ENCODE measurements at places on chromosomes 1 and 21.

DNA sequence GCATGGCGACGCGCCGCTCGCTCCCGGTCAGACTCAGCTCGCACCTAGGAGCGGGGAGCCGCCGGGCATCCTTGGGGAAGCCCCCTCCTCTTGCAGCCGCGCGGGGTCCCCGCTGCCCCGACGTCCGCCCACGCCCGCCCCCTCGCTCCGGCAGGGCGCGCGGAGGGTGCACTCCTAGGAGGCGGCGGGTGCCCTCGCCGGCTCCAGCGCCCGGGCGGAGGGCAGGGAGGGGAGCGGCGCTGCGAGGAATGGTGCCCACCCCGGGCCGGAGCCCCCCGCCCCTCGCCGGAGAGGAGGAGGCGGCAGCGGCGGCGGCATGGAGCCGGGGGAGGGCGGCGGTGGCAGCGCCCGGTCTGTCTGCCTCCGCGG lies 488 bp downstream of the FAM78B start:
- DNase-seq: no peak

GRCh38 chr1:167706931-167707877 lies 14.6 kb upstream of the MPZL1 start:
- DNase-seq: no peak

GRCh38 chr1:241696172-241696814 lies 44.2 kb downstream of the WDR64 start:
- DNase-seq: no peak

GRCh38 chr21:33055991-33056390 lies 13.9 kb upstream of the OLIG1 start:
- DNase-seq: no peak

DNA sequence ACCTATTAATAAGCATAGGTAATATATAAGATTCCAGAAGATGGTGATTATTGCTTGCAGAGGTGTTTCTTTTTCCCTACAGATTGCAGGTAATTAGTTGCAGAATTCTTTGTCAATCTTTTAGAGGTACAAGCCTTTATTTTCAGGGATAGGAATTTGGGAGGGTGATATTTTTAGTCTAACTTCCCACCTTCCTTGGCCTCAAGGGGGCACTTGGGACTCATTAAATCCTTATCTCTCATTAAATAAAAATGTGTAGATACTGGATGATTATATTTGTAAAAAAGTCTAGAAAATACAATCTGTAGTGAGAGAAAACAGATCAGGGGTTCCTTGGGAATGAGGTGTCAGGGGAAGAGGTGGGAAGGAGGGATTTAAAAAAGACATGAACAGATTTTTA lies 179.2 kb downstream of the PATJ start:
- DNase-seq: no peak

GRCh38 chr1:168621356-168621755 lies 45.0 kb downstream of the XCL1 start:
- DNase-seq: no peak

DNA sequence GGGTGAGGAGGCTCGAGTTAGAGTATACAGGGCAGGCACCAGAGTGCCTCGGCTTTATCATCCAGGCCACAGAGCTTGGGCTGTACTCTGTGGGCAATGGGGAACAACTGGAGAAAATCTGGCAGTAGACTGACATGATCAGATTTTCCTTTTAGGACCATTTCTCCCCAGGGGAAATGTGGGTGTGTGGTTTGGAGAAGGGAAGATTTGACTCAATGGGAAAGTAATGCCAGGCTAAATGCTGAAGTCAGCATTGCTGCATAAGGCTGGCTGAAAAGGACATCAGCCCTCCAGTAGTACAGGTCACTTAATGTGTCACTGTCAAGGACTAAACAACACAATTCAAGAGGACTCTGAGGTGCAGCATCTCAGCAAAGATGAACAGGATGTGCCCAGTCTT lies 5.0 kb downstream of the FYB2 start:
- no peak for DNase-seq

DNA sequence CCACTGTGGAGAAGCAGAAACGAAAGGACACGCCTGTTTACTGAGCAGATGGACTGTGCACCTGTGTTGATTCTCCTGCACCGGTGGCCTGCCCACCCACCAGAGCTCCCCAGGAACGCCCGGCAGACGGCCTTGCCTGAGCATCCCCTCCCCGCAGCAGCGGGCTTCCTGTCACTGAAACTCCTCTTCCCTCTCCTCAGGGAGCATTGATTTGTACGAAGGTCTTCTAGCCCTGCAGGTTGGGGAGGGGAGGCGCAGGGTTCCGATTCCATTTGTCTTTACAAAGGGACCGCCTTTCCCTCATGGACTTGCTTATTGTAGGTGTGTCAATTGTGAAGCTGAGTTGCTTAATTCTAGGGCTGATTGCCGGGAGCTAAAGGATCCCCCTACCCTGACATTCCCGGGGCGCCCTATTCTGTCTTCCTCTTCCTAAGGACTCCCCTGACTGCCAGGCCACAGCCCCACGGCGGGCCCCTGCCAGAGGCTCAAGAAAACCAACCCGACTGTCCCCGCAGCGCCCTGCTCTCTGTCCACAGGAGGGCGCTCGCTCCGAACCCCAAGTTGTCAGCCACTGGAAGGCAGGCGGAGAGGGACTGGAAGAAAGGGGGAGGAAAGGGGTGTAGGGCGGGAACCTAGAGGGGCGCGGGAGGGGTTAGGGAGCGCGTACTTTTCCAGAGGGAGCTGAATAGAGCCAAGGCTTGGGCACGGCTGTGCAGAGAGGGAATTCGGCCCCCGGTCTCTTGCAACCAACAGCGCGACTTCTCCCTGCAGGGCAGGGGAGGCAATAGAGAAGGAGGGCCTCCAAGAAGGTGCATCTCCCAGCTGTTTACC lies 2.8 kb downstream of the S100A6 start:
- DNase-seq: peak; percentile 73

DNA sequence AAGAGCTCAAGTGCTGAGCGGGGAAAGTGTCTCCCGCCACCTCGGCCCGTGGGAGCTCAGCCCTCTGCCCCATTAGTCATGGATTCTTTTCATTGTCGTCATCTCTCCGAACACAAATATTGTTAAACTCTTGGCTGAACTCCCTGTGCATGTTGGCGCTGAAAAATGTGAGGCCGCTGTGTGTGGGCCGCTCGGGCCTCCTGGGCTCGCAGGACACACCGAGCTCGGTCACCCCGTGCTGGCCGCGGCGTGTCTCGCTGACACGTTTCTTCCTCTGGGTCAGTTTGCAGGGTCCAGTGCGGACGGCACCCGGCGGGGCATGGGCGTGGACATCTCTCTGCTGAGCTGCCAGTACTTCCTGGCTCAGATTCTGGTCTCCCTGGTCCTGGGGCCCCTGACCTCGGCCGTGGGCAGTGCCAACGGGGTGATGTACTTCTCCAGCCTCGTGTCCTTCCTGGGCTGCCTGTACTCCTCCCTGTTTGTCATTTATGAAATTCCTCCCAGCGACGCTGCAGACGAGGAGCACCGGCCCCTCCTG lies 25.6 kb downstream of the SLC45A1 start:
- DNase-seq: no peak

DNA sequence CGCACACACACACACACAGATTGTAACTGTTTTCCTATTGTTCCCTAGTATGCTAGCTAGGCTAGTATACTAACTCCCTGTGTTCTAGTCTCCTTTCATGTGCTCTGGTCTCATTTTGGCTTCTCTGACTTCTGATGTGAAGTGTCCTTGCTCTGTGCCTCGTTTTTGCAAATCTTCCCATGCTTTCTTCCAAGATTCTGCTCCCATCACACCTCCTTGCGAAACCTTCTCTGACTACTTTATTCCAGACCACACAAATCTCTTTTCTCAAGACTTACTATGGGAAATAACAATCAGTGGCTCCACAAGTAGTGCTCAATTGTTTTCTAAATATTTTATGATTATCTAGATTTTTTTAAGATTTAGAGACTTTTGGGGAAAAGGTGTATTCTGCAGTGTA lies 10.3 kb downstream of the PRRX1 start:
- no peak for DNase-seq

DNA sequence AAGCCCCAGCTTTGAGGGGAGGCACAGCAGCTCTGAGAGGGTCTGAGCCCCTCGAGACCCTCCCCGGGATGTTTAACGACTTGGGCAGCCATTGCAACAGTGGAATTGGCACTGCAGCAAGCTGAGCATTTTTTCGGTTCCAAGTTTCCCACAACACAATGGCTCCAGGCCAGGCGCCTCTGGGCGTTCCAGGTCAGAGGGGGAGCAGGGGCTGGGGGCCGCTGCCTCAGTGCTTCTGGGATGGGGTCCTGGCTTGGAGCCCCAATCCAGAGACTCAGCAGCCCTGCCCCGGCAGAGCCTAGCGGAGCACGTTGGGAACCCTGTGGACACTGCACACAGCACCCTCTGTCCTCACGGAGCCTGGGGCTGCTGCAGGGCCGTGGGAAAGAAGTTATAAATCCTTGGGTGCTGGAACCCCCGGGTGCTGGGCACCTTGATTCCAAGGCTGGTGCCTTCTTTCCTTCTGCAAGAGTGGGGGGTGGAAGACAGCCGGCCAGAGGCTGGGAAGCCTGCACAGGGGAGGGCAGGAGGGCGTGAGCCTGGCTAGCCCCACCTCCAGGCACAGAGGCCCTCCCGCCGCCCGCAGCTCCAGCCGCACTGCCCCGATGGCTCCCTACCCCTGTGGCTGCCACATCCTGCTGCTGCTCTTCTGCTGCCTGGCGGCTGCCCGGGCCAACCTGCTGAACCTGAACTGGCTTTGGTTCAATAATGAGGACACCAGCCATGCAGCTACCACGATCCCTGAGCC lies 50.1 kb downstream of the COL18A1 start:
- no peak for DNase-seq

- DNase-seq: no peak
These were observed 10.0 kb upstream of the MACF1 start for GRCh38 chr1:39194398-39195051.

- no peak for DNase-seq
These were observed 226.6 kb upstream of the TMEM51 start for GRCh38 chr1:14926818-14927575.

DNA sequence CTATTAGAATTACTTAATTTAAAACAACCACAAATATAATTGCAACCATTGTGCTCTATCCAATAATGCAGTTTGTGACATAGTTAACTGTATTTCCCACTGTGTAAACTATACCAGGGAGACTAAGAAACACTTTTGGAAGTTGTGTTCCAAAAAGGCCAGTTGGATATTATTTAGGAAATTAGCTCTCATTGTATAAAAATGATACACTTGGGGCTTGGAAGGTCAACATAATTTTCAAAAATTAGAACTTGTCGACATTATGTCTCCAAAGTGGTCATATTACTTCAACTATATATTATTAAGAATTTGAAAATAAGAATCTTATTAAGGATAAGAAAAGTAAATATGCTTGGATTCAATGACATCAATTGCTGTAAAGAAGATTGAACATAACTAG lies 876.6 kb downstream of the MRPL39 start:
- no peak for DNase-seq

- no peak for DNase-seq
These were observed 252.4 kb downstream of the TOMM20 start for GRCh38 chr1:234875953-234876855.

DNA sequence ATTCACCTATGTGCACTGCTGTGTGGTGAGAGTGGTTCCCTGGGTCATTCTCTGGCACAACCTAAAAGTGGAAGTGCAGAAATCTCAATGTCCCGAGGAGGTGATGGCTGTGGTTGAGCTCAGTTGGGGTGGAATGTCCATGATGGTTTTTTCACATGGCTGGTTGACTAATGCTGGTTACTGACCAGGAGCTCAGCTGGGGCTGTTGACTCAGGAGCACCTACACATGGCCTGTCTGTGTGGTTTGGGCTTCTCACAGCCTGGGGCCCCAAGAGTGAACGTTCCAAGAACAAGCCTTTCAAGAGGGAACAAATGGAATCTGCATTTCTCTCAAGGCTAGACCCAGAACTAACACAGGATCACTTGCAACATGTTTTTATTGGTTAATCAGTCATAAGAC lies 6.4 kb upstream of the KANK4 start:
- DNase-seq: no peak

- peak; percentile 15 for DNase-seq
These were observed at the start of gene TIAM1 for GRCh38 chr21:31343680-31344480. TIAM1 (minus strand) TSS chr21:31344261; CDS start chr21:31266972, 77,289 bp downstream.

GRCh38 chr1:42316292-42316691 lies 18.7 kb downstream of the FOXJ3 start:
- DNase-seq: no peak

GRCh38 chr1:179575497-179576314 lies at the start of gene NPHS2:
NPHS2 (minus strand) TSS chr1:179575948; CDS start chr1:179575864, 84 bp downstream.
- no peak for DNase-seq

DNA sequence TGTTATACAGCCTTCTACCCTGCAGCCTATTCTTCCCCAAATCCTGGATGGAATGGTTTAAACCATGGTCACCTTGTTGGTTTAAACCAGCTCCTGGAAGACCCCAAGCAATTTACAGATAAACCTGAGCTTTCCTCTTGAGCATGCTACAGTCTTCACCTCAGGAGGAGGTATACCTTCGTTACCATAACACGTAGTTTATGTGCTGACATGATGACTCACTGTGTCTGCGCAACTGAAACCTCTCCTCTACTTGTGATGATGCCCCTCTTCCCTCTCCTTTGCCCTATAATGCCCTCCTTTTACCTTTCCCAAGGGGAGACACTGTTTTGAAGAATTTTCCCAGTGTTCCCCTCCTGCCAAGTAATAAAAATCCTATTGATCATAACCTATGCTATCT lies 457.3 kb upstream of the RGS18 start:
- DNase-seq: no peak

GRCh38 chr1:86748622-86749373 lies 44.4 kb downstream of the SH3GLB1 start:
- no peak for DNase-seq

- DNase-seq: no peak
These were observed 2110.6 kb downstream of the MRPL39 start for GRCh38 chr21:23496729-23497128.

DNA sequence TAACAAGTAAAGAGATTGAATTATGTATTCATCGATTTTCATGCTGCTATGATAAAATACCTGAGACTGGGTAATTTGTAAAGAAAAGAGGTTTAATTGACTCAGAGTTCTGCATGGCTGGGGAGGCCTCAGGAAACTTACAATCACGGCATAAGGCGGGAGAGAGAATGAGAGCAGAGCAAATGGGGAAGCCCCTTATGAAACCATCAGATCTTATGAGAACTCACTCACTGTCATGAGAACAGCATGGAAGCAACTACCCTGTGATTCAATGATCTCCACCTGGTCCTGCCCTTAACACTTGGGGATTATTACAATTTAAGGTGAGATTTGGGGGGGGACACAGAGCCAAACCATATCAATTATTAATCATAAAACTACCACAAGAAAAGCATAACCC lies 3.3 kb upstream of the GBP3 start:
- DNase-seq: no peak
